T-helper 17 cell (primary cell): ENCODE measurements at places on chromosomes 13 and 19.

GRCh38 chr19:38194061-38194701 is 29.8 kb downstream of the DPF1 start:
- no peak for DNase-seq

GRCh38 chr19:52148256-52148655 is 8.5 kb upstream of the ZNF616 start:
- DNase-seq = no peak

GRCh38 chr19:12689012-12689411 is 1.2 kb downstream of the GNG14 start:
- no peak for DNase-seq

- no peak for DNase-seq
Observed at GRCh38 chr19:2239771-2240770, 3.4 kb downstream of the SF3A2 start.

GRCh38 chr13:111893071-111893606 is 173.8 kb upstream of the SOX1 start:
- no peak for DNase-seq

- DNase-seq = no peak
Observed at GRCh38 chr13:27483421-27483820, 33.1 kb upstream of the MTIF3 start.

DNA sequence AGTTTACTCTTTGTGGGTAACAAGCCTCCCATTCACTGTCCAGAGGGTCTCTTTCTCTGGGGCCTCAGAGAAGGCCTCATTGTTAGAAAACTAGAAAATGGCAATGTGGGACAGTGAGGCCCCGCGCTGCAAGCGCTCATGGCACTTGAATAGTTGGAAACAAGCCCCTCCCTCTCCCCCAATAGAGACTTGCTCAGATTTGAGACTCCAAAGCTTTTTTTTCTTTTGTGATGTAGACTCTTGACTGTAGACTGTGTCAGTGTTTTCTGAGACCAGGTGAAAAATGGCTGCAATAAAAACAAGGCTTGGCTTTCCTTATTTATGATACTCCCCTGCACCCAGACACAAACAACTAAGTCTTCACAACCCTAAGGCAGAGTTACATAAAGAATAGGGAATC is 38.7 kb upstream of the UBL3 start:
- no peak for DNase-seq

- DNase-seq = no peak
Observed at GRCh38 chr13:48485432-48485831, 47.4 kb downstream of the RCBTB2 start.

DNA sequence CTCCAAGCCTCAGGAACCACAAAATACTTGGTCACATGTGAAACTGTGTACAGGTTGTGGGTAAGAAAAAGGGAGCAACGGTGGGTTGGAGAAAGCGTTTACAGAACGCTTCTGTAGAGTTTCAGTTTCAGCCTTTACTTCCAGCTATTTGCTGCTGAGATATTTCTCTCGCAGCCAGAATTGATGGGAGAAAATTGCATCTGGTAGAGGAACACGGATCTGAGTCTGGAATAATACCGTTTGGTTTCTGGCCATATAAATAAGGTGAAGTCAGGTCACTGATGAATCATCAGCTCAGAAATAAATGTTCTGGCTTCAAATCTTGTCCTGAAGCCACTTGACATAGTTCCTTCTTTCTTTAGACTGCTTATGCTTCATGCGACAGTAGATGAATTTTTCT is 20.3 kb upstream of the RFC3 start:
- no peak for DNase-seq

GRCh38 chr13:21043898-21044297 is 17.5 kb downstream of the LATS2 start:
- no peak for DNase-seq

DNA sequence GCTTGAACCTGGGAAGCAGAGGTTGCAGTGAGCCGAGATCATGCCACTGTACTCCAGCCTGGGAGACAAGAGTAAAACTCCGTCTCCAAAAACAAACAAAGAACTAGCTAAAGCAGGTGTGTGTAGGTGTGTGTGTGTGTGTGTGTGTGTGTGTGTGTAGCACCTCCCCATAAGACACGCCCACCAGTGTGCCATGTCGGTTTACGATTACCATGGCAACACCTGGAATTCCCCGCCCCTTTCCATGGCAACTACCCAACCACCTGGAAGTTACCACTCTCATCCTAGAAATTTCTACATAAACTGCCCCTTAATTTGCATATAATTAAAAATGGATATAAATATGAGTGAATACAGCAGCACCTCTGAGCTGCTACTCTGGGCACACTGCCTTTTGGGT is 80.9 kb upstream of the ADGRE5 start:
- no peak for DNase-seq

DNA sequence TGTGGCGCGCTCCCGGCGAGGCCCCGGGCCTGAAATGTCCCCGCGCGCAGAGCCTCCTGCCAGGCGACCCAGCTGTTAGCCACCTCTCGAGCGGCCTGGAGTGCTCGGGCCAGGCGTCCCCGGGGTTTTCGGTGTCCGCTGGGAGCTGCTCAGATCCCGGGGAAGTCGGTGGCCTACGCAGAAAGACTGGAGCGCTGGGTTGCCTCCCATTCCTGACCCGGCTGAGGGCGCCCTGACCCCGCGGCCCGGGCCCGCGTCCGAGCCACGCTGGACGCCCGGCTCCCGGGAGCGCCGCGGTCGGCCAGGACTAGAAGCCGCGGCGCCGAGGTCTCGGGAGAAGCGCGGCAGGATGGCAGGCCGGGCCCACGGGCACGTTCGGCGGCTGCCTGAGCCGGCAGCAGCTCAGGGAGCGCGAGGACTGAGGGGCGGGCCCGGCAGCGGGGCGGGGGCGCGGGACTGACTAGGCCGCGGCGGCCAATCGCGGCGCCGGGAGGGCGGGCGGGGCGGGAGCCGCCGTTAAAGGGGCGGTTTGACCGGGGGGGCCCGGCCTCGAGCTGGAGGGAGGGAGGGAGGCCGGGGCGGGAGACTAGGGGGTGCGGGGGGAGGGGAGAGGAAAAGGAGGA is 1.3 kb upstream of the ZIC2 start:
- DNase-seq = no peak

GRCh38 chr13:78040205-78040830 is 121.7 kb upstream of the EDNRB start:
- DNase-seq = no peak

DNA sequence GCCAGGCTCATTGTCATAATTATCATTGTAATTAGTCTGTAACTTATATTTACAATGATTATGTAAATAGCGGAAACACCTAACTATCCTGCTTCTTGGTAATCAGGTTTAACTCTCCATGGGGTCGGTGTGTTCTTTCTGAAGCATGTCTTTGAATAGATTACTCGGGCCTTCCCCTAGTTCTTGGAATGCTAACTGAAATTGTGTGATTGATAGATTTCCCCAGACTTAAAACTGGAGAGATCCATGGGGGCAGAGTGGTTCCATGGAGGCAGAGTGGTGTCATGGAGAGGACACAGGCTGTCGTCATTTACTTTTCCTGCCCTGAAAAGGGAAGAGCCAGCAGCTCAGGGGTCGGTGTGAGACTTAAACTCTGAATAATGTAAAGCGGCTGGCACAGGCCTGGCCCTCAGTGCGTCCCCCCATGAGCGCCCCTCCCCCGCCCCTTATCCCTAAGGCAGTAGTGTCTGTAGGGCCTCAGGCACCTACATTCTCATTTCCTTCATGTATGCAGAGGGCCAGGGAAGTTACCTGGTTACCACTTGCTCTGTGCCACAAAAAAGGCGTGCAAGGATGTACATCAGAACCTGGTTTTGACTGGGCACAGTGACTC is 225.1 kb downstream of the TM9SF2 start:
- no peak for DNase-seq

- DNase-seq = no peak
Observed at GRCh38 chr19:23996549-23996948, 81.9 kb downstream of the ZNF726 start.

DNA sequence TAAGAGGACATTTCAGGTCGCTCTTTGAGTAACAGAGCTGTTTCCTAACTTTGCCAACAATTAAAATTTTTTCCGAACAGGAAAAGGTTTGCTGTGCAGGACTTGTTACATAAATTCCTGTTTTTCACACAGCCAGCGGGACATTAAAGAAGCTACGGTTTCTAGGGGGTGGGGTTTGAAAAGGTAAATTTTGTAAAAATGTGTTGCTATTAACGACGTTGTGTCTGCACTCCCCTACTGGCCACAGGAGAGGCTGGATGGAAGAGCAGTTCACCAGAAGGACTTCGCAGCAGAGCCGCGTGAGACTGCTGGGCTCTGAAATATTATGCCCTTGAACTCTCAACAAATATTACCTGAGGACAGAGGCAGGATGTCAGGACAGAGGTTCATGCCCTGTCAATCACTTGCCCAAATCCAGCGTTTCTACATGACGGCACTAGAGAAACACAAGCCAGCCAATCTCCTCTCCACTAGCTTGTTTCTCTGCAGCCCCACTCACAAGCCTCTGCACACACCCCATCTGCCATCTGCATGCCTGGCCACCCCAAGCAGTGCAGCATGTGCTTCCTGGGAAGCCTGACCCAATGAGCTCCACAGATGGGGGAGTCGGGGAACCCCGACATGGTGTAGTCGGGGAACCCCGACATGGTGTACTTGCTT is 102.0 kb downstream of the FOXO1 start:
- DNase-seq = peak; percentile 17

GRCh38 chr19:28334419-28334818 is 878.5 kb downstream of the UQCRFS1 start:
- no peak for DNase-seq

DNA sequence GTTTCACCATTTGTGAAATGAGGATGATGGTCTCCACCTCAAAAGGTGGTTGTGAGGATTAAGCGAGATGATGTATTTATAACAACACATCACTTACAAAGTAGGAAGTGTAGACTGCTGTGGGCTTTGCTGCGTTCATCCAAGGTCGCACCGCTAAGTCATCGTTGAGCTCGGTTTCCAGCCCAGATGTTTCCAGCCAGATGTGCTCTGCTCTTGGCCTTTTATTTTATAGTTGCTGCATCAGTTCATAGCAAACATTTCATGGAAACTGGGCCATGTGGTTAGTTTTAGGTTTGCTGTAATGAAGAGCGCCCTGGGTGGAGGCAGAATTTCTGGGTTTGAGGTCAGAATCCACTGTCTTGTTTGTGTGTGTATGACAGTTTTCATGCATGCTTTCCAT is 76.5 kb upstream of the RNF113B start:
- DNase-seq = no peak

GRCh38 chr19:47702671-47703070 is 10.6 kb upstream of the EHD2 start:
- no peak for DNase-seq

- DNase-seq = no peak
Observed at GRCh38 chr13:34430294-34430693, 511.8 kb upstream of the NBEA start.

DNA sequence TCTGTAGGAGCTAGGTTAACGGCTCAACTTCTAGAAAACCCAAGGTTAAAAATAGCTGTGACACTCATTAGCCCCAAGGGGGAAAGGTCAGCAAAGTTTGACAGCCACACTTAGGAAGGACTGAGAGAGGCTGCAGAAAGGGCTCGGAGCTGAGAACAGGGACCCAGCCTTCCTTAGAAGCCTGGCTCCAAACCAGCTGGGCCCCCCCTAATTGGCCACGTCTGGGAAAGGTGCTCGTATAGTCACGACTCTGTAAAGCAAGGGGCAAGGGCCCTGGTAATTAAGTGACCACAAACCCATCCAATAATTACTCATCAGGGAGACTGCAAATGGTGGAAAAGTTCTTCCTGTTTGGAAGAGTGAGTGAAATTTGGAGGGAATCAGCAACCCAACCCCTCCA is 90.5 kb downstream of the RNASEH2B start:
- no peak for DNase-seq

- DNase-seq = no peak
Observed at GRCh38 chr13:98175823-98176222, 1.2 kb downstream of the RNF113B start.

- DNase-seq = no peak
Observed at GRCh38 chr13:107185889-107186288, 618.0 kb upstream of the ARGLU1 start.

GRCh38 chr19:11324079-11324661 is 15.3 kb downstream of the RAB3D start:
- DNase-seq = no peak

DNA sequence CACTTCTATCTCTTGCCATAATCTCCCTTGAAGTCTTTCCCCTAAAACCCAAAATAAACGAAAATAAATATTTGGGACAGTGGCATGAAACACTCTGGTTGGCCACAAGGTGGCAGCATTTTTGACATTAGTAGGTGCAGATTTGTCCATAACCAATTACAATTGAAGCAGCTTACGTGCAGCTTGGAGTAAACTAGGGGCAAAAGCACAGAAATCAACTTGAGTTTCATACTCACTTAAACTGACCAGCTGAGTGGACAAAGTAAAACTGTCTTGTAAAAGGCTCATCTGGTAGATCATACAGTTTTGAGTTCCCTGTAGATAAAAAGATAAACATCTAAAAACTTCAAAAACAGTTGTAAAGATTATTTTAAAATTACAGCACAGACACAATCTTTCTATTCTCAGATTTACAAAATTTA is 18.8 kb downstream of the PDCD5 start:
- DNase-seq = peak; percentile 34

DNA sequence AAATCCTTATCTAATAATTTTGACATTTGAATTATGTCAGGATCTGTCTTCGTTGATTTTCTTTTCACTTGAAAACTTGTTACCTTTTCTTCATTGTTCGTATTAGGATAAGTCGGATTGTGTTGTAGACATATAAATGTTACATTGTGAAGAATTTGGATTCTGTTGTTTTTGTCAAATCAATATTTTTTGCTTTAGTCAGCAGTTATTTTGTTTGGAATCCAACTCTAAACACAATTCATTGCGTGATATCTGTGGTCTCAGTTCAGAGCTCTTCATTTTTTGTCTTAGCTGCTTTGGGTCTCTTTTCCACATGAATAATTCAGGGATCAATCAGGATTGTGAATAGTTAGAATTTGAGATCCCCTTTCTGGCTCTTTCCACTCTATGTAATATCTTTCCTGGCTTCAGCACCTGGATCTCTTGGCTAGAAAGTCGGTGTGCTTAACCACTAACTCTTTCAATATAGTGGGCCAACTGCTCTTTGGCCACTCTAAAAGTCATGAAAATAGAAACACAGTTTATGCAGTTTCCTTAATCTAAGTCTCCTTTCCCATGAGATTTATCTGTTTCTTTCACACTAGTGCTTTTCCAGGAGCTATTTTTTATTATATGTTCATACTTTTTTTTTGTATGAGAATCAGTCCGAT is 2494.2 kb upstream of the PCDH20 start:
- DNase-seq = no peak

- no peak for DNase-seq
Observed at GRCh38 chr19:16930753-16931152, 42.0 kb downstream of the F2RL3 start.

- no peak for DNase-seq
Observed at GRCh38 chr13:101979825-101980224, 422.0 kb downstream of the FGF14 start.

GRCh38 chr19:41411968-41412265 is 14.3 kb downstream of the BCKDHA start:
- no peak for DNase-seq

GRCh38 chr19:55088543-55089341 is 13.1 kb downstream of the EPS8L1 start:
- peak; percentile 60 for DNase-seq

- no peak for DNase-seq
Observed at GRCh38 chr13:110161112-110161882, 145.7 kb downstream of the COL4A1 start.
